Right lobe of liver (tissue), 6 donors: ENCODE measurements at places on chromosomes 5 and 9. TPM values are rescaled to one million over a fixed set of nuclear protein-coding genes. Genes with fewer than 3 reads are reported as not detected.

Gene ADGRD2
- not detected for total RNA-seq

Gene GAS1
- 3.7 TPM for total RNA-seq

Gene C9
- 1,197 TPM for total RNA-seq

Gene IL11RA
- 9.7 TPM for total RNA-seq

Gene MGAT1
- total RNA-seq: 99.9 TPM

Gene COL23A1
- 1.2 TPM for total RNA-seq

Gene GFRA3
- not detected for total RNA-seq

Gene FRMD3
- 0.88 TPM for total RNA-seq

Gene ARID3C
- 2.5 TPM for total RNA-seq

Gene TMC1
- not detected for total RNA-seq

Gene IFNA13
- total RNA-seq: not detected

Gene GCNT4
- total RNA-seq: 1.2 TPM

Gene SPATA31D4
- not detected for total RNA-seq

Gene CHSY3
- total RNA-seq: 1.2 TPM

Gene PCDHB16
- total RNA-seq: 0.38 TPM

Gene GPR151
- total RNA-seq: not detected

Gene TICAM2
- total RNA-seq: 2.1 TPM

Gene PCDHGA8
- 0.27 TPM for total RNA-seq

Gene OBP2B
- total RNA-seq: not detected

Gene SLC27A6
- not detected for total RNA-seq

Gene AHRR
- total RNA-seq: 0.81 TPM

Gene SPATA31A3
- total RNA-seq: not detected

Gene ORM1
- total RNA-seq: 20,822 TPM

Gene SAPCD2
- total RNA-seq: 0.43 TPM

Gene TMED7
- 103 TPM for total RNA-seq

Gene DEPDC1B
- 0.21 TPM for total RNA-seq

Gene NINJ1
- total RNA-seq: 59.8 TPM
